ENCODE measurements at places on chromosomes 6 and 20. TPM values are rescaled to one million over a fixed set of nuclear protein-coding genes. Genes with fewer than 3 reads are reported as not detected.
A peak's percentile ranks its signal among the peaks of the same experiment; 100 is the strongest.

Gene SCUBE3
- 0.02 TPM for total RNA-seq

Gene LY6G6D
- total RNA-seq = not detected

Gene MCCD1
- not detected for total RNA-seq

Gene ACTL10
- total RNA-seq = 3.7 TPM

DNA sequence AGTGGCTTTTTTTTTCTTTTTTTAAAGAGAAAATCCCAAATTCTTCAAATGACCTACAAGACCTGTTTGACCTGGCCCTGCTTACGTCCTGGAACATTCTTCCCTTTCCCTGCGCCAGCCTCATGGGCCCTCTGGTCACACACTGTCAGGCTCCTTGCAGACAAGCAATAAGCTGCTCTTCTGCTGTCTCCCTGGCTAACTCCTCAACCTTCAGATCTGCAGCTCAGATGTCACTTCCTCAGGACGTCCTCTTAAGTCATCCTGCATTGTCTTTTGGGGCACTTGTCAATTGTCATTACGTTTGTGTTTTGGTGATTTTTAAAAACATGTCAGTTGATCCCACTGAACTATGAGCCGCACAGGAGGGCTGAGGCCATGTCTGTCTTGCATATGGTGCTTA is 28.9 kb upstream of the SLC35D3 start:
- no peak for DNase-seq

Gene CLPSL1
- total RNA-seq = not detected

- DNase-seq = peak; percentile 70
These were observed 17.5 kb downstream of the PIM1 start for GRCh38 chr6:37187321-37188022.

DNA sequence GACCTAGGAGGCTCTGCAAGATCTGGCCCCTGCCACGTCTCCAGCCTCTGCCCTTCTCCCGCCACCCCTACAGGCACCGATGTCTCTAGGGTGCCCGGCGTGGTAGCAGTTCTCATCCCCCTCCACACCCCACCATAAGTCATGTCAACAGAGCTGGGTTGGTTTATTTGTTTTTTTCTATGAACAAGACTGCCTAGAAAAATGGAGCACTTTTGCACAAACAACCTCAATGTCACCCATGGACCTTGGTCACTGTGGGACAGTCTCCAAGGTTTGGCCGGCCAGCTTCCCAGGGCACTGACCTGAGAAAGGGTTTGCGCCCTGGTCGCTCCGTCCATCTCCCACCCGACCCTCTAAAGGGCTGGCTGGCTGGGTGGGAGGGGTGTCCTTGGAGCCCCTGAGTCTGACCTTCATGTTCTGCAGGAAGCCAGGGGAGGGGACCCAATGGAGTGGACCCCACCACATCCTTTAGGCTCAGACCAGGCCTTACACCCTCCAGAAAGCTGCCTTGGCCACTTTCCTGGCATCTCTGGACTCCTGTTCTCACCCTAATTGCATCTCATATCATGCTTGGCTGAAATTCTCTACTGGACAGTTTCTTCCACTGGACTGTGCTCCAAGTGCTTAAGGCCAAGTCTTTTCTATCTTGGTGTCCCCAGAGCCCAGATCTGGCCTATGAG is 104.8 kb upstream of the PTPN1 start:
- no peak for DNase-seq

- DNase-seq = no peak
These were observed 41.9 kb upstream of the MOXD1 start for GRCh38 chr6:132443206-132443605.

Gene REM1
- not detected for total RNA-seq

- DNase-seq = no peak
These were observed 296.1 kb upstream of the FOXQ1 start for GRCh38 chr6:1015825-1016224.

- DNase-seq = no peak
These were observed 44.7 kb upstream of the DEK start for GRCh38 chr6:18309046-18309445.

GRCh38 chr6:116247285-116247684 is 6.6 kb downstream of the TSPYL4 start:
- DNase-seq = no peak

DNA sequence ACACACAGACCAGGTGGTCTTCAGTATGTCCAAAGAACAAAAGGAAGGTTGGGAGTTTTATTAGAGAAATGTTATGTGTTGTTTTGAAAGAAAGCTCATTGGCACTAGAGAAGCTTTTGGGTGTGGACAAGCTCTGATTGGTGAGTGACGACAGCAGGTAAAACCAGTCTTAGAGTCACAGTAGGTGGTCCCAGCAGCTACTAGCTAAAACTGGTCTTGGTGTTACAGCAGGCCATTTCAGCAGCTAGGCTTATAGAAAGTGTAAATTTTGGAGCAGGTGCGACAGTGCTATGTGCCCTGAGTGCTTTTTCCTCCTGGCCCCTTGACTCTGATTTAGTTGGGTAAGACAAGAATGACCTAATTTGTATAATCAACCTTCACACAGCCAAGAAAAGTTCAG is 3.6 kb downstream of the CLDN20 start:
- DNase-seq = peak; percentile 43

GRCh38 chr6:12485226-12485764 is 195.1 kb downstream of the EDN1 start:
- no peak for DNase-seq

Gene PAQR8
- 4.5 TPM for total RNA-seq

- no peak for DNase-seq
These were observed 760 bp downstream of the C6orf132 start for GRCh38 chr6:42141603-42142117.

GRCh38 chr6:85418059-85418458 is 31.8 kb upstream of the NT5E start:
- no peak for DNase-seq
